Hair follicle dermal papilla cell (primary cell): ENCODE measurements at places on chromosomes 2 and 18. TPM values are rescaled to one million over a fixed set of nuclear protein-coding genes. Genes with fewer than 3 reads are reported as not detected.

The GBX2 gene
- not detected in 2 replicates for total RNA-seq

The IL18R1 gene
- 1.3 and 5.7 TPM in 2 replicates for total RNA-seq

The CRIM1 gene
- total RNA-seq: 302 and 330 TPM in 2 replicates

The CYP27A1 gene
- 21.5 and 35.2 TPM in 2 replicates for total RNA-seq

The RIT2 gene
- not detected in 2 replicates for total RNA-seq

The ANKRD30B gene
- total RNA-seq: 0.24 TPM in 1 of 2 replicates, not detected in the other

The ASXL3 gene
- total RNA-seq: 1.3 and 1.6 TPM in 2 replicates
